Retinal pigment epithelial cell (primary cell): ENCODE measurements at places on chromosomes 3 and 15.
A peak's percentile ranks its signal among the peaks of the same experiment; 100 is the strongest.

DNA sequence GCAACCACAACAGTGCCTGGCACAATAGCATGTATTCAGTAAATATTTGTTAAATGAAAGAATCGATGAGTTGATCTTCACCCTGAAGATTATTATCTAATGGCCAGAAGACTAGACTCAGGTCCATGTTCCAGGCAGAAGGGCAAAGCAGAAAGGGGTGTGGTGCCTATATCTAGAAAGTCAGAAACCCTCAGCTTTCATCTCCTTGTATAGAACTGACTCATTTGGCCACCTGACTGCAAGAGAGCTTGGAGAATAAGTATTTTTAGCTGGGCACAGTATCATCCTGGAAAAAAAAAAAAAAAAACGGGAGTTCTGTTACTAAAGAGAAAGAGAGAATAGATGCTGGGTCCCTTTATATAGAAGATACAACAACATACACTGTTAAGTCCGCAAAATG, 69.7 kb upstream of the SPRED1 start:
- no peak for DNase-seq

- no peak for DNase-seq
These were observed 810 bp downstream of the PTPRG start for GRCh38 chr3:61562042-61562720.

DNA sequence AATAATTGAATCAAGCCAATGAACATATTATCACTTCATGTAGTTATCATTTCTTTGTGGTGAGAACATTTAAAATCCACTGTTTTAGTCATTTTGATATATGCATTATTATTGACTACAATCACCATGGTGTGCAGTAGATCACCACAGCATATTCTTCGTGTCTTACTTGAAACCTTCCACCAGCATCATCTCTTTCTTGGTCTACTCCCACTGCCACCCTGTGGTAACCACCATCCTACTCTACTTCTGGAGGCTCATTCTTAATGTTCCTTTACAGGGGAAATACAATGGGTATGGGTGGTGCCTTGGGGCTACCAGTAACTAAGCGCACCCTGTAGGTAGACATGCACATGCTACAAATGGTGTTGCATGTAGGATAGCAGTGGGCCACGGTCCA, 25.4 kb downstream of the PXK start:
- DNase-seq = no peak

- DNase-seq = no peak
These were observed 33.8 kb downstream of the PIK3R4 start for GRCh38 chr3:130712718-130713423.

- no peak for DNase-seq
These were observed 6.3 kb downstream of the FAM81A start for GRCh38 chr15:59444081-59444835.

DNA sequence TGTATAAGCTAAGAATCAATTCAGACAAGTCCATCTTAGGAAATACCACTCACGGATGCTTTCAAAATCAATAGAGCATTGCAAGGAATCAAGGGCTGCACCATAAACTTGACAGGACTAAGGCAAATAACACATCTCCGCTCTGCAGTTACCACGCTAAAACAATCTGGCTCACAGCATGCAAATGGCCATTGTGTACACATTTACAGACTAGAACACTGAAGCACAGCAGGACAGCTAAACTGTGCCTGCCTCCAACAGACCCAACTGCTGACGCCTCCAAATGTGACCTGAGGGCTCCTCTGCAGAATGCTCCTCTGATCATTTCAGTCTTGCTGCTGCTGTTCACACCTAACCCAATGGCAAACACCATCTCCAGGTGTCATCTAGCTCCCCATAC, 104.3 kb downstream of the MEX3B start:
- no peak for DNase-seq

- no peak for DNase-seq
These were observed 483.4 kb downstream of the FOXP1 start for GRCh38 chr3:71099997-71100719.

DNA sequence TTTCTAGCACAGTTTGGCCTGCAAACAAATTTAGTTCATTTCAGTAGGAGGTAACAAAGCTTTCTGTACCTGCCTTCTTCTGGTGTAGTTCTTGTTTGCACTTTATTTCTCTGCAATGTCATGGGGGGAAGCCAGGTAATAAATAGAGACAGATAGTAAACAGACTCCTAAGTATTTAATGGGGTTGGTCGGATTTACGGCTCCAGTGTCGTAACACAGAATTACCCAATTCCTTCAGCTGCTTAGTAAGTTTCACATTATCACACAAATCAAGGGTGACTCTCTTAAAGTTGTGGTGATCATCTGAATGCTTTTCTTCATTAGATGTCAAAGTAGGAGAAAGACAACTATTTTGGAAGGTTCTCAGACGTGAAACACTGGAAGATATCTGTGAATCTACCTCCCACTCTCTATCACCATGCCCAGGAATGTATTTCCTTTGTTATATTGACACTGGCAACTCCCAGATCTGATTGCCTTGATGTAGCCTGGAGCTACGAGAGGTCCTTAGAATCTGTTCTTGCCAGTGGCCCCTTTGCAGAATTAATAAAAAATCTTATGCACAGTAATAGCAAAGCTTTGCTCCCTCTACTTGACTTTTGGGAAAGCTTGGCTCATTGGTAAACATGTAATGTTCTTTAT, 25.0 kb upstream of the TMC3 start:
- no peak for DNase-seq

- no peak for DNase-seq
These were observed 3.0 kb downstream of the MYL3 start for GRCh38 chr3:46860017-46860809.

DNA sequence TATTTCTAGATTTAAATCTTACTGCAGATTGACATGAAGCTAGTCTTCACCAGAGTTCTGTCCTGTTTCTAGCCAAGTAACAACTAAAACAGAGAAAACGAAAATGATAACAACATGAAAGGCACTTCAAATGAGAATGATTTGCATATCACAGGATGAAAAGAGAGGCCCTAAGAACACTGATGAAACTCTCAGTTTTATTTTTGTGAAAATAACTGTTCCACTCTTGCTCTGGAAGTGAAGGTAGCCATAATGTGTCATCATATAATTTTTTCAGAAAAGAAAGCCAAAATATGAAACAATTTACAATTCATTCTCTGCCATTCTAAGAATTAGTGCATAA, 274.4 kb downstream of the ADAMTSL3 start:
- DNase-seq = no peak

DNA sequence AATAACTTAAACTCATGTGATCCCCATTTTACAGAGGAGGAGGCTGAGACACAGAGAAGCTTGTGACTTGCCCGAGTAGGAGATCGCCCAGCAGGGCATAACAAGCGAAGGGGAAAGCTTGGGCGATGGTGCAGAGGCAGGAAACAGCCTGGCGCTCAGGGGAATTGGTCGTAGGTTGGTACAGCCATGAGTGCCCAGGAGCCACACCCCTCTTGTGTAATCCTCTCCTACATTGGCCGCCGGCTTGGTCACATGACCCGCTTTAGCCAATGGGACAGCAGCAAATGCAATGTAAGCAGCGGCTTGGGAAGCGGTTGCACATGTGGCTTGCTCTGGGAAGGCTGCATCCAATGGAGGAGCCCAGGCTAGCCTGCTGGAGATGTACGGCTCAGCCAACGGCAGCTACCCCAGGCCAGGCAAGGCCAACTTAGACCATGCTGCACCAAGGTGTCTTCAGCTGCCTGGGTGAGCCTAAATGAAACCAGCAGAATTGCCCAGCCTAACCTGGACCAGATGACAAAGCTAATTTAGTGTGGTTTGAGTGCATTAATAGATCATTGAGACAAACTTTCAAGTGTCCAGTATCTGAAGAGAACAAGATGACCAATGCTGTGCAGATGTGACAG, 50.3 kb upstream of the SLC6A6 start:
- no peak for DNase-seq

GRCh38 chr15:47796830-47797229, 79.5 kb downstream of the SEMA6D start:
- no peak for DNase-seq

DNA sequence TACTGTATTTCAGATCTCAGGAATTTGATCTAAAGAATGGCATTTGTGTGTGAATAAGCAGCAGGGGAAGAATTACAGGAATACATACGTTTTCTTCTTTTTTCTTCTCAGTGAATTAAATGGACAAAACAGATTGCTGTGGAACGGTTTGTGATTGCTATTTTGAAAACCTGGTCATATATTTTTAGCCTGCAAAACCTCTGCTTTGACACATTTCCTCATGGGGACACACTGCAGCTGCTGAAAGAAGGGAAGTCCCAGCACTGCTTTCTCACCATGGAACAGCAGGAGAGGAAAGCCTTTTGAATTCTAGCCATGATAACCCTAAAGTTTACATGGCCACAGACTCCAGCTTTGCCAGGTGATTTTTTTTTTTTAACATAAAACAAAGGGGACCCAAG, 315.0 kb downstream of the OXSM start:
- no peak for DNase-seq

- no peak for DNase-seq
These were observed 110.0 kb downstream of the ARNT2 start for GRCh38 chr15:80514071-80514780.

GRCh38 chr3:189790658-189791057, 159.5 kb downstream of the TP63 start:
- DNase-seq = no peak

DNA sequence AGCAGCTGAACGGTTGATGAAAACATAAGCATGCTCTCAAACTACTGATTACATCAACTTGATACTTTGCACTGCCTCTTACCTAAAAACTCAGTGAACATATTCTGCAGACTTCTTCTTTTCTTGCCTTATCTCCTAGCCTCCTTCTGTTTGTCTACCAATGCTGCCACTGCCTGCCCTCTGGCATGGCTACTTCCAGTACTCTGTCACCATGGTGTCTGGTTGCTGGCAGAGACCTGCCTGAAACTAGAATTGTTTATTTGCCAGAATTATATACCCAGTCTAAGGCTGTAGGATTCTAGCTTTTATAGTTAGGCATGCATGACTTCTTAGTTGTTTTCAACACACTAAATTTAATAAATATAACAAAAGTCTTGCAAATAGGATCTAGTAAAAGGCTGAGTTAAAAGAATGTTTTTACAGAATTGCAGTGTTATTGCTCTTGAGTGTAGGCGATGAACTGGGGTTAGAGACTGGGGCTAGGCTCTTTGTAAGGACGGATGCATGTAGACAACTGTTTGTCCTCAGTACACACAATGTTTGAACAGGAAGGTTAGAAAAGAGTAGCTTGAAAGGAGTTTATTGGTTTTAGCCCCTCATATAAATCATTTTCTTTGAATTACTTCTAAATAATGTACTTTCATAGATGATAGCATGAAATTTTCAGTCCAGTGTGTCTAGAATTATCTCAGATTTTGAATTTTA, 116.3 kb downstream of the KCNAB1 start:
- DNase-seq = no peak

GRCh38 chr3:28476194-28476593, 127.6 kb upstream of the AZI2 start:
- DNase-seq = peak; percentile 33

DNA sequence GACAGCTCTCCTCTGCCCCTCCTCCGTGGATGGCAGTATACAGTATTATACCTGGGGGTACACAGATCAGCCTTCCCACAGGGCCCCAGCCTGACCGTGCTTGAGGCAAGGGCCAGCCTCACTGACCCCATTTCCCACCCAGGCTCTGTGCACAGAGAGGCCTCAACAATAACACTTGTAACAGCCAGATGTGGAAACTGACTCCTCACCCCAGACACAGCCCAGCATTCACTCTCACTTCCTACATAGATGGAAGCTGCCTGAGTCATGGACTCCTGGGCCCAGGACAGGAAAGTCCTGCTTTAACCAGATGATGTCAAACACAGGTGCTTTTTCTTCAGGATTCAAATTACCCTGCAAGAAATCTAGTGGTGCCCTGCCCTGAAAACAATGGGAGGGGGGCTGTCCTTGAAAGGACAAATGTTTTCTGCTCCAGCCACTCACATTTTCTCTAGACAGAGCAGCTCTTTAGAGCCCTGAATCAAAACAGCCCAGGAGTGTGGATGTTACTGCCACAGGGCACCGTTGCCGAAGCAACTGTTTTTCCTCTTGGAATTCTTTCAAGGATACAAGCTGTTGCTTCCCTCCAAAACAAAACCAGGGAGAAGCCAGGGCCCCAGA, 16.4 kb downstream of the CCDC12 start:
- no peak for DNase-seq

DNA sequence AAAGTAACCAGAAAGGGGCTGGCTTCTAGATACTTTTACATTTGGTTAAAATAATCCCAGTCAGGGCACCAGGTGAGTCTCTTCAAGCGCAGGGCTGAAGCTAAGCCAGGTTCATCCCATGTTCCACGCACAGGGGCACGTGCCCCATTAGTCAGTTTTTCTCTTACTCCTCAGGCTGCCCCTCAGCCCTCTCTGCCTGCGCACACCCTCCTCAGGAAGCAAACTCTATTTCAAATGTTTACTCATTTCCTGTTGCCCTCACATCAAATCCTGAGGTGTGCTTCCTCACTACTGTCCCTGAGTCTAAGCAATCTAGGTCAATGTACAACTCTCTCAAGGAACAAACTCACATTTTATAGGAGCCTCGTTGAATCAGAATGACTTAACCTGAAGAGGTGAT, 48.5 kb downstream of the THBS1 start:
- DNase-seq = no peak

- no peak for DNase-seq
These were observed 254.7 kb downstream of the EDEM1 start for GRCh38 chr3:5442106-5442785.

DNA sequence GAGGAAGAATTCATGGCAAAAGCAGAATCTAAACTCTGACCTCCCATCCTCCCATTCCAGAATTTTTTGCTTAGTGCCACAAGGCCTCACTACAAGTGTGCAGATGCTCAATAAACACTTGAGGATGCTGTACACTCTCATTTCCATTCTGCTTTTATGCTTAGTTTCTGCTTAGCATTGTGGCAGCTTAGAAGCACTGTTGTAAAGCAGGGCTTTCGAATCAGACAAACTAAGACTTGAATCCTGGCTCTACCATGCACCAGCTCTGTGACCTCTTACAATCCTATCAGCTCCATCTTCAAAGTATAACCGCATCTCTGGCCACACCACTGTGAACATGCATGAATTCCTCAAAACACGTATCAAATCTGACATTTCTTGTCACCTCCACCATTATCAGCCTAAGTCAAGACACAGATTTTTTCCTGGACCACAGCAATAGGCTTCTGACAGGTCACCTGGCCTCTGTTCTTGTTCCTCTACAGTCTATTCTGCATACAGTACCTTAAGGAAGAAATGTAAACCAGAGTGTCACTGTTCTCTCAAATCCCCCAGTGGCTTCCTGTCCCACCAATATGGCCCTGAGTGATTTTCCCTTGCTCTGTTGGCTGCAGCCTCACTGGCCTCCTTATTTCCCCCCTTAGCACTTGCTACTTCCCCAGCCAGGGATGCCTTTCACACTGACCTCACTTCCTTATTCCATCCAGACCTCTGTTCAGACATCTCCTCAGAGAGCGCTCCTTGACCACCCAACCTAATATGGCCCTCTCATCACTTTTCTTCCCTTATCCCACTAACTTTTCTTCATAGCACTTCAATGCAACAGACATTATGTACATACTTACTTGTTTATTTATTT, 8.1 kb upstream of the PHC3 start:
- no peak for DNase-seq
